Myometrial cell (primary cell): ENCODE measurements at places on chromosomes 4 and X. TPM values are rescaled to one million over a fixed set of nuclear protein-coding genes. Genes with fewer than 3 reads are reported as not detected.

The GAGE2A gene
- not detected in 2 replicates for total RNA-seq

The CCNA2 gene
- total RNA-seq: 83.6 and 86.7 TPM in 2 replicates

The RIPPLY1 gene
- not detected in 2 replicates for total RNA-seq

The CT45A9 gene
- not detected in 2 replicates for total RNA-seq

The TLR2 gene
- not detected in 2 replicates for total RNA-seq

The TIGD4 gene
- total RNA-seq: 0.18 TPM in 1 of 2 replicates, not detected in the other

The GPRASP2 gene
- total RNA-seq: 10.7 and 24.6 TPM in 2 replicates

The KLHL13 gene
- 5.2 and 6.0 TPM in 2 replicates for total RNA-seq

The NHS gene
- total RNA-seq: 0.53 and 0.58 TPM in 2 replicates

The RPL9 gene
- 3,525 and 4,711 TPM in 2 replicates for total RNA-seq

The EDA2R gene
- 13.0 and 16.1 TPM in 2 replicates for total RNA-seq

The COX7B2 gene
- not detected in 2 replicates for total RNA-seq

The DMRTC1 gene
- total RNA-seq: not detected in 2 replicates

The MAGEB1 gene
- total RNA-seq: not detected in 2 replicates

The ARL9 gene
- total RNA-seq: 0.29 and 0.71 TPM in 2 replicates

The TMEM271 gene
- not detected in 2 replicates for total RNA-seq

The SETD7 gene
- 33.2 and 41.6 TPM in 2 replicates for total RNA-seq

The ADH4 gene
- not detected in 2 replicates for total RNA-seq

The AWAT2 gene
- total RNA-seq: not detected in 2 replicates

The CENPVL3 gene
- not detected in 2 replicates for total RNA-seq

The NXF2B gene
- not detected in 2 replicates for total RNA-seq

The IGSF1 gene
- total RNA-seq: not detected in 2 replicates

The NEXMIF gene
- total RNA-seq: not detected in 2 replicates

The FAAH2 gene
- not detected in 2 replicates for total RNA-seq

The TACR3 gene
- not detected in 2 replicates for total RNA-seq

The MAOB gene
- 0.29 and 0.89 TPM in 2 replicates for total RNA-seq

The RBM46 gene
- not detected in 2 replicates for total RNA-seq

The KIAA1210 gene
- not detected in 2 replicates for total RNA-seq

The PDGFC gene
- total RNA-seq: 62.8 and 77.8 TPM in 2 replicates

The ZNF518B gene
- total RNA-seq: 13.3 and 30.7 TPM in 2 replicates

The PITX2 gene
- not detected in 2 replicates for total RNA-seq

The AFM gene
- not detected in 2 replicates for total RNA-seq

The FAM47A gene
- total RNA-seq: not detected in 2 replicates

The CLDN22 gene
- not detected in 2 replicates for total RNA-seq

The ENPEP gene
- total RNA-seq: under 0.01 and 2.3 TPM in 2 replicates
